ENCODE measurements at places on chromosomes 1 and 21.

DNA sequence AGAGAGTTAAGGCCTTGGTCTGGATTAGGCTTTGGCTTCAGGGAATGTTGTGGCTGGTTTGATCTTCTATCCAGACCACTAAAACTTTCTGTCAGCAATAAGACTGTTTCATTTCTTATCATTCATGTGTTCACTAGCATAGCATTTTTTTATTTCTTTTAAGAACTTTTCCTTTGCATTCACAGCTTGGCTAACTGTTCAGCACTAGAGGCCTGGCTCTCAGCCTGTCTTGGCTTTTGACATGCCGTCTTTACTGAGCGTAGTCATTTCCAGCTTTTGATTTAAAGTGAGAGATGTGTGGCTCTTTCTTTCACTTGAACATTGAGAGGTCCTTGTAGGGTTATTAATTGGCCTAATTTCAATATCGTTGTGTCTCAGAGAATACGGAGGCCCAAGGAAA is 62.5 kb downstream of the RNF220 start:
- no peak for DNase-seq

- no peak for DNase-seq
These were observed 57.5 kb downstream of the KIAA0319L start for GRCh38 chr1:35499652-35500176.

DNA sequence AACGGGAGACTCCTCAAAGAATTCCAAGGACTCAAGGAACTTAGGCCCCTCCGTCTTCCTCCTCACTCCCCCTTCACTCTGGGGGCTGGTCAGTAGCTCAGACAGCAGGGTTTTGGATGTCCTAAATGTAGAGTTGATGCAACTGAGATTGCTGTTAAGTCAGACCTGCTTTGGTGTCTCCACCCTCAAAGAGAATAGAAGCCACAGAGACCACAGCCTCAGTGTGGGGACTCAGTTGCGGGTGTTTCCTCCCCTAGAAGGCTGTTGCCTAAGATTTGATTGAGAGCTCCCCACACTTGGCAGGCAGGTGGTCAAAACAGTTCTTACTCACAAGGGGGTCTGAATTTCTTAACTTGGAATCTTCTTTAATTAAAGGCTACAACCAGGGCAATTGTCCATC is 7.6 kb downstream of the MAN1C1 start:
- DNase-seq: no peak

DNA sequence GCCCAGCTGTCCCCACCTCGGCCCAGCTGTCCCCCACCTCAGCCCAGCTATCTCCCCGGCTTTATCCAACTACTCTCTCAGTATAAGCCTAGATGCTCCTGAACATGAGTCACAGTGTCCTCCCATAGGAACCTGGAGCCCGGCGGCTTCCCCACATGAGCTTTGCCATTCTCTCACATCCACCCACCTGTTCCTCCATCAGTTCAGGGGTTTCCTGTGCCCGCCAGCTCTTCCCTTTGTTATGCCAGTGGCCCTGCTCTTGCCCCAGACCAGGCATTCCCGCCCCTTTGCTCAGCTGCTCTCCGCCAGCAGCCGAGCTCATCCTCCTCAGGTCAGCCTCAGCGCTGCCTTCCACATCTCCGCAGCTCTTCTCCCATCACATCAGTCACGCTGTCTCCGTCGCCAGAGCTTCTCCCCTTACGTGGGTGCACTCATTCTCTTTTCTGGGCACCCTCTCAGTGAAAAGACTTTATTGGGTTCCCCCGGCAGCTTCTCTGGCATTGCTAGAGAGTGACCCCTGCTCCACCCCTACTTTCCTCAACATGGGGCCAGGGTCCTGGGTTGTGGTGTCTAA is 89.5 kb upstream of the CSF3R start:
- no peak for DNase-seq

- no peak for DNase-seq
These were observed 7.9 kb downstream of the RNU5D-1 start for GRCh38 chr1:44723064-44723463.

GRCh38 chr21:41627428-41627827 is 119.5 kb upstream of the TMPRSS2 start:
- DNase-seq: no peak

GRCh38 chr1:24910751-24911650 is 19.1 kb downstream of the RUNX3 start:
- DNase-seq: peak; percentile 58

DNA sequence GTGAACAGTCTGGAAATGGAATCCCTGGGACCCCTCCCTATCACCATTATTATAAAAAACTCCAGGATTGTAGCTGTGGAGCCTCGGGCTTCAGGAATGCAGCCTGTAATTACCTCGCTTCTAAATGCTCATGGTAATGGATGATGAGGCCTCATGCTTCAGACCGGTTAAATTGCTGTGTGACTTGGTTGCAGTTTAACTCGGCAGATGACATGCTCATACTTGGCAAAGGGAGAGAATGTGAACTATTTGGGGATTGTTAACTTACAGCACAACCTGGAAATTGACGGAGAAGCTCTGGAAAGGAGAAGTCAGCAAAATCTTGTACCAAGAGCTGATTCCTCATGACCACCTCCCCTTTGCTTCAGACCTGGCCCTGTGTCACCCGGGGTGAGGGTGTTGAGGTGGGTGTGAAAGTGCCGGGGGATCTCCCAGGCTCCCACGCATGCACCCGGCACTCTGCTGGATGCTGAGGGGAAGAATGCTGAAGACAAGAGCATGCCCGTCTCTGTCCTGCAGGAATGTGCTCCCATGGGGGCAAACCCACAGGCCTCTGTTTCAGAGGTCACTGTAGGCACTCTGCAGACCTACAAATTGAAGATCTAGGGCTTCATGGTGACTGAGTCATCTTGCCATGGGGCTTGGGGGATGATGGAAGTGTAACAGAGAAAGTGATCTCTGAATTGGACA is 364.8 kb downstream of the RPS6KC1 start:
- DNase-seq: no peak

GRCh38 chr1:197955486-197956394 is 38.6 kb downstream of the LHX9 start:
- DNase-seq: no peak
